ENCODE measurements at places on chromosomes 2 and 18. TPM values are rescaled to one million over a fixed set of nuclear protein-coding genes. Genes with fewer than 3 reads are reported as not detected.
A peak's percentile ranks its signal among the peaks of the same experiment; 100 is the strongest.

The LIMS3 gene
- 0.23 TPM for total RNA-seq

The KIF3C gene
- 10.7 TPM for total RNA-seq

DNA sequence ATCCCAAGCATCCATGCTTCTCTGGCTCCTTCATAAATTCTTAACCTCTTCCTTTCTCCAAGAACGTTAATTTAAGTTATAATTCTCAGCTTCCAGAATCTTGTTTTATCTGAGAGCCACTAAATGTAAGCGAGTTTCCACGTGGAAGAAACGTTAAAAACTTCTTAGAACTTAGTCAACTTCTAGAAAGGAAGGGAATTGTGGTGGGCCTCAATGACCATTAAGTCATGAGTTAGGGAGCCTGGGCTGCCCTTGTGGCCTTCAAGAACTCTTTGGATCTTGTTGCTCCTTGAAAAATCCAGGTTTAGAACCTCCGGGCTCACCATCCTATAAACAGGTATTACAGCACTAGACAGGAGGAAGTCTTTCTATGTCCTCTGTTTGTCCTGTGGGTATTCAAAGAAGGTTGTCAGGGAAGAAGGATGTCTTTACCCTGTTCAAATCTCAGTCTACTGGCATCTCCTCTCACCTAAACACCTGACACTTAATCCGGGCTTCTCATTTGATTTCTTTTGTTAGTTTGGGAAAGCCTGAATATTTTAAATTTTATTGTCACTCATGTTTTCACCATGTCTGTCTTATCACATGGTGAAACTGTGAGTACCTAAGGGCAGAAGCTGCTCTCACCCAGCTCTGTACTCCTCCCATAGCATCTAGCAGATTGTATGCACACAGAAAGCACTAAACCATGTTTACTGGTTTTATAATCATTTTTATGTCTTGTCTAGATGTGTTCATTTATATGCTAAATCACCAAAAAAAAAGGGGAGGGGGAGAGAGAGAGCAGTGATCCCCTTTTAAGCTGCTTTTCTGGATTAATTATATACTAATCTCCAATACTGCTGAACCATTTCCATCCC lies 6.3 kb downstream of the RND3 start:
- no peak for DNase-seq

GRCh38 chr2:160332318-160332717 lies 132.2 kb upstream of the ITGB6 start:
- DNase-seq, result no peak

The ACKR3 gene
- total RNA-seq, result 27.2 TPM

DNA sequence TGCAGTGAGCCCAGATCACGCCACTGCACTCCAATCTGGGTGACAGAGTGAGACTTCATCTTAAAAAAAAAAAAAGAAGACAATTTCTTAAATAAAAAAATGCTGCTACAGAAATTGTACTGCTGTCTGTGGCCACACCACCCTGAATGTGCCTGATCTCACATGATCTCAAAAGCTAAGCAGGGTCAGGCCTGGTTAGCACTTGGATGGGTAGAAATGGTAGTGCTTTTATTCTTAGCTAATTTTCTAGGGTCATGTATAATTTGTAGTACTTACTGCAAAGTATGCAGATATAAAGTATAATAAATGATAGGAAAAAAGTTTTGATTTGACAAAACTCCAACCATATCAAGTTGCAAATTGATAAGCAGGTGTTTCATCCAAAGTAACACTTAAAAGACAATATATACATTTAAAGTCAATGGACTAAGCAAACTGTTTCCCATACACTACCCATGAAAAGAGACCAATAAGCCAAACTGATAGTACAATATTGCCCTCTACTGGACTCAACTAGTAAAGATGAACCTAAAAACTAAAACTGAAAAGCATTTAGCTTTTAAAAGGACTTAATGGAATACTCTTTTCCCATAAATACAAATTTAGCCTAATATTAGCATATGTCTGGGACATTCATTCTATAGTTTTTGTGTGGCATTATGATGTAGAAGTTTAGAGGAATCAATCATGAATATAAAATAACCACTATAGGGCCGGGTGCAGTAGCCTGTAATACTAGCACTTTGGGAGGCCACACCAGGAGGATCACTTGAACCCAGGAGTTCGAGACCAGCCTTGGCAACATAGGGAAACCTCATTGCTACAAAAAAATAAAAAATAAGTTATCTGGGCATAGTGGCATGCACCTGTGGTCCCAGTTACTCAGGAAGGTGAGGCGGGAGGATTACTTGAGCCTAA lies 18.6 kb upstream of the PEX13 start:
- peak; percentile 37 for DNase-seq

The SPATS2L gene
- total RNA-seq, result 34.6 TPM

The HNMT gene
- total RNA-seq, result 4.9 TPM

The CCDC141 gene
- not detected for total RNA-seq

- peak; percentile 41 for DNase-seq
These were observed 685 bp downstream of the SMAD4 start for GRCh38 chr18:51030537-51031258.

The KIF1A gene
- not detected for total RNA-seq

DNA sequence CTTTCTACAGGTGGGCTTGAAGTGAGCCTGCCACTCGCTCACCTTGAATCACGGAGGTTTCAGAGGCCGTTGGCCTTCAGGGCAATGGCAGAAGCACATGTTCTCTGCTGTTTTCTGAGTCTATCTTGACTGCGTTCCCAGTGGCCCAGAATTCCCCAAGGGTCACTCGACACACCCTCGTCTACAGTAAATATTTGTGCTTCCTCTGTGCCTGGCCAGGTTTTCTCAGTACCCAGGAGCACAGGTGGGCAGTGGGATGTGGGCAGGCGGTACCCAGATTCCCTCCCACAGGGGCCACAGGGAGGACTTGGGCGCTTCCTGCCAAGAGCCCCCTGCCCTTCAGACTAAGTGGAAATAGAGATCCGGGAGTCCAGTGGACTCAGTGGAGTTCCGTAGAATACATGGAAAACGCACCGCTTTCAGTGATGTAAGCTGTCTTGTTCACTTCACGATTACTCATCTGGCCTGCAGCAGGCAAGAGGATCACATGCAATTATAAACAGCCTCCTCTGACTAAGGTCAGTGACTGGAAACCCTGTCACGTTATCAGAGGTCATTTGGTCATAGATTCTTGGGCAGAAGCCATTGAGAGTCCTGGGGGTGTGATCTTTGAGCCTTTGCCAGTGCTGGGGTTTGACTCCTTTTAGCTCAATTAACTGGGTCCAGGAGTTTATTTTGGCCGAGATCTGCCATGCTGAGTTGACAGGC lies 179.8 kb downstream of the NEDD4L start:
- DNase-seq, result peak; percentile 88

The IL36RN gene
- not detected for total RNA-seq

The CXCR4 gene
- not detected for total RNA-seq

DNA sequence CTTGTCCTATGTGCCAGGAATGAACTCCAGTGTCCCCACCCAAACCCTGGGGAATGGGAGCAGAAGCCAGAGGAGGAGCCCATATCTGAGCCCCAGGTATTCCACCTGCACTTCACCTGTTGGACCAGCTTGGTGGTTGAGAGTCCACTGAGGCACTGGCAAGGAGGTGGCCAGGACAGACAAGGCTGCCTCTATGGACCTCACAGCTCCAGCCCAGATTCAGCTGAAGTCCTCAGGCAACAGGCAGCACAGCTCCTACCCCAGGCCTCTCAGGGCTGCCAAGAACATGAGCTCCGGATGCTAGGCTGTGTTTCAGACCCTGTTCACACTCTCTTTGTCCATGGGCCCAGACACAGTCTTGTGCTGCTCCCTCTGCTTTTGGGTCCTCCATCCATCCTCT lies 2.9 kb upstream of the IL1F10 start:
- DNase-seq, result no peak

The OTOS gene
- not detected for total RNA-seq

GRCh38 chr2:218985021-218985324 lies at the start of gene FEV:
TSS of gene FEV (minus strand) at chr2:218985184. CDS start at chr2:218985075, 109 bp downstream.
- DNase-seq, result no peak

DNA sequence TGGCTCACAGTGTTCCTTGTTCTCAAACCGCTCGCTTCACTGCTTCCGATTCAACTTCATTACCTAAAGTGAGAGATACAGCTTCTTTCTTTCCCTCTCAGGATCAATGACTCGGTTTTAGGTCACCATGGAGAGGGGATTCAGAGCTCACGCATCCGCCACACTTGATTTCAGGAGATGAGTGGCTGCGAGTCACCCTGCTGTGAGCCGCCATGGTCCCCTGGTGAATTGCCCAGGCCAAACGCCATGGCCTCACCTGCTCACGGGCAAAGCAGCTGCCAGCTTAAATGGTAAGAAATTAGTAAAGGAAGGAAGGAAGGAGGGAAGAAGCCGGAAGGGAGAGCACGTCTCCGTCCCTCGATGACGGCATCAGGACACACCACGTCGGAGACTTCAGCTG lies 60.5 kb downstream of the ADNP2 start:
- DNase-seq, result no peak

The SCYGR4 gene
- not detected for total RNA-seq

The CCNT2 gene
- total RNA-seq, result 2.2 TPM

DNA sequence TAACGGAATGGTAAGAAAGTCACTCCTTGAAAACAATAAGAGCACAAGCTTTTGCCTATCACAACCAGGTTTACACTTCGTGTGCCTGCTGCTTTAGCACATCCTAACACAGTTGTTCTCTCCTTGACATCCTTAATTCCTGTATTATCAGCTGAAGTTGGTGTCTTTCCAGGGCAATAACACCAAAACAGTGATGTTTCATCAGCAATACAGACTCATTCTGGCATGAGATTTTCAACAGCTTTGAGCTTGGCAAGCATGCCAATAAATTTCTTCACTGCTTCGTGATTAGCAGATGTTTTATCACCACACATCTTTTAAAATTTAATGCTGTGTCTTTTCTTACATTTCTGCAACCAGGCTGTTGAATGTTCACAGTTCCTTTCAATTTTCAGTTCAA lies 148.4 kb downstream of the EIPR1 start:
- no peak for DNase-seq

DNA sequence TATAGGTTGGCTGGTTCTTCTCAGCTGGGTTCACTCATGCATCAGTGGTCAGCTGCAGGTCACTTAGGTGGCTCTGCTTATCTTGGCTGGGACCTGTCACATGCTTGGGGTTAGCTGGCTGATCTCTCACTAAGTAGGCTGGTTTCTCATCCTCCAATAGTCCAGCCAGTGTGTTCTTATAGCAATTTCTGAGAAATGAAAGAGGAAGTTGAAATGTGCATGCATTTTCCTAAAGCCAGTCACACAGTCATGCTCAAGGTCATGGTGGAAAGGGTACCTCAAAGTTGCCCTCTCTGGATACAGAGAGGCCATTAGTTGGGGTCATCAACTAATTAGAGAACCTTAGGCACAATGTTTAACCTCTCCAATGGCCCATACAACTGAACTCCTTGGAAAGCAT lies 64.4 kb downstream of the KLHL29 start:
- DNase-seq, result no peak

The TWIST2 gene
- not detected for total RNA-seq

DNA sequence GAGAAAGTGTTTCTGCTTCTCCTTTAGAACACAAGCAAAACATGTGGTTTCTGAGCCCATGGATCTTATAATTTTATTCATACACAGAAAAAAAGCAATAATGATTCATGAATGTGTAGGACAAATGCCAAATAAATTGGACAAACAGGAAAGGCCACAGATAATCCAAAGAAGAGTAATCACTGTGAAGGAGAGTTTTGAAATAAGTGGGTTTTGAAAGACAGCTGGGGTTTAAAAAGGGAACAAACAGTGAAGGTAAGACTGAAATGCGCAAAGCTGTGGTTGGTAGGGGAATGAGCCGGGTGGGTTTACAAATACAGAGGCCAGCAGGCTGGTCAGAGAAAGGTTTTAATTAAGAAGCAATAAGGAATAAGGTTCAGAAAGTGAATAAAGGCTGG lies 50.0 kb upstream of the MBOAT2 start:
- no peak for DNase-seq

- no peak for DNase-seq
These were observed 30.6 kb downstream of the SPATS2L start for GRCh38 chr2:200336980-200337615.

GRCh38 chr2:69798290-69798908 lies 31.1 kb upstream of the GMCL1 start:
- DNase-seq, result peak; percentile 46

GRCh38 chr2:217366966-217367365 lies 507.1 kb upstream of the TNP1 start:
- DNase-seq, result peak; percentile 50

The TWSG1 gene
- 39.0 TPM for total RNA-seq

DNA sequence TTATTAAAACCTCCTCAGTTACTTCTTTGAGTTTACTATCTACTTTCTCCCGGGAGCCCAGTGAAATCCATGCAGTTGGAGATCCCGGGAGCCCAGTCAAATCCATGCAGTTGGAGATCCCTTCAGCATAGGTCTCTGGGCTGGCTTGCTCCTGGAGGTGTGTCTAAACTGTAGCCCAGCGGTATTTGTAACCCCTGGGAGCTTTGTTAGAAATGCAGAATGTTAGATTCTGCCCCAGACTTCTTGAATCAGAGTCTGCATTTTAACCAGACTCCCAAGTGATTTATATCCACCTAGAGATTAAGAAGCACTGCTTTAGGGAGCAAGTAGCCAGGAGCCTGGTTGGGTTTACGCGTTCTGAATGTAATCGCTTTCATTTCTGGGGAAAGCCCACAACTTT lies 54.5 kb downstream of the ARHGAP28 start:
- DNase-seq, result no peak

DNA sequence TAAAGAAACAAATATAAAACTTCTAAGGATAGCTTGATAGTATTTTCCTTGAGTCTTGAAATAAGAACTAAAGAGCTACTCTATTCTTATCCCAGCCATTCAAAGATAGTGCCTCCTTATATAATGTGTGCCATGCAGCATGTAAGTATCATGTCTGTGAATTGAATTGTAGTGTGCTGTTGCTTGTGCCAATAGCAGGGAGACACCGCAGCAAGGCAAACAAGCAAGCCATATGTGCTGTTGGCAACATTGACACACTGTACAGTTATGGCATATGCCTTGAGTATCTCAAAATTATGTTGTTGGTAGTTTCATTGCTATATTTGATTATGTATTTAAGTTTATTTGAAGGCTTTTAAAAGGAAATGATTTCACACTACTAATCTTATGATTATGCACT lies 58.2 kb downstream of the ERBB4 start:
- DNase-seq, result no peak

DNA sequence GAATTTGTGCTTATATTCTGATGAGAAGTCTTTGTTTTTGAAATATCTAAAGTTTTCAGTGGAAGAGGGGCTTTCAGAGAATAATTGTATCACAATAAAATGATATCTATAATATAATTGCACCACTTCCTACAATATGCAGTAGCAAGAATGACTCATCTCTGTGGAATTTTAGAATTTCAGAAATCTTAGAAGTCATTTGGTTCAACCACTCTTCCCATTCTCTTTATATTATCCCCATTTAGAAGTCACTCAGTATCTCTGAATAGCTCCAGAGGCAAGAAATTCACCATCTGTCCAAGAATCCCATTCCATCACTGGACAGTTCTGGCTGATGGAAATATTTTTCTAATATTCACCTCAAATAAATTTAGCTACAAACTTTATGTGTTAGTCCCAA lies 59.3 kb upstream of the CCDC68 start:
- DNase-seq, result peak; percentile 12

GRCh38 chr18:75489493-75490190 lies 62.1 kb upstream of the SMIM21 start:
- DNase-seq, result peak; percentile 54

- DNase-seq, result no peak
These were observed 976.8 kb upstream of the CRIM1 start for GRCh38 chr2:35378791-35379190.
